ENCODE measurements at places on chromosomes 3 and 15.

GRCh38 chr3:147651107-147651778 lies 242.1 kb downstream of the ZIC1 start:
- DNase-seq: no peak

DNA sequence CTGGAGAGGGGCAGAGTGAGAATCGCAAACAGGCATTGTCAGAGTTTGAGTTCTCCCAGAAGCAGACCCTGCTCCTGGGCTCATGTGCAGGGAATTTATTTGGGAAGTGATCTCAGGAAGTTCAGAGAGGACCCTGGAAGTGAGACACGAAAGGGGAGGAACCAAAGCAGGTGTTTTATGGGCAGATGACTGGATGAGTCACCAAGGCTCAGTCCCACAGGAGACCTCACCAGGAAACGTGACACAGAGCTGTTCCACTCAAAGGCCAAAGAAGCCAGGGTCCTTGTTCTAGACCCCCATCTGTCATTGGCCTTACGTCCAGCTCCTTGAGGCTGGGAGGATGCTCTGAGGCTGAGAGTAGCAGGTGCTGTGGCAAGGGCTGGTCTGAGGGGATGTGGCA lies 43.4 kb upstream of the SEC22A start:
- no peak for DNase-seq

- DNase-seq: no peak
Measured at GRCh38 chr3:188531210-188531609, 377.3 kb downstream of the LPP start.

- DNase-seq: no peak
Measured at GRCh38 chr3:38588371-38588971, 61.0 kb downstream of the SCN5A start.

DNA sequence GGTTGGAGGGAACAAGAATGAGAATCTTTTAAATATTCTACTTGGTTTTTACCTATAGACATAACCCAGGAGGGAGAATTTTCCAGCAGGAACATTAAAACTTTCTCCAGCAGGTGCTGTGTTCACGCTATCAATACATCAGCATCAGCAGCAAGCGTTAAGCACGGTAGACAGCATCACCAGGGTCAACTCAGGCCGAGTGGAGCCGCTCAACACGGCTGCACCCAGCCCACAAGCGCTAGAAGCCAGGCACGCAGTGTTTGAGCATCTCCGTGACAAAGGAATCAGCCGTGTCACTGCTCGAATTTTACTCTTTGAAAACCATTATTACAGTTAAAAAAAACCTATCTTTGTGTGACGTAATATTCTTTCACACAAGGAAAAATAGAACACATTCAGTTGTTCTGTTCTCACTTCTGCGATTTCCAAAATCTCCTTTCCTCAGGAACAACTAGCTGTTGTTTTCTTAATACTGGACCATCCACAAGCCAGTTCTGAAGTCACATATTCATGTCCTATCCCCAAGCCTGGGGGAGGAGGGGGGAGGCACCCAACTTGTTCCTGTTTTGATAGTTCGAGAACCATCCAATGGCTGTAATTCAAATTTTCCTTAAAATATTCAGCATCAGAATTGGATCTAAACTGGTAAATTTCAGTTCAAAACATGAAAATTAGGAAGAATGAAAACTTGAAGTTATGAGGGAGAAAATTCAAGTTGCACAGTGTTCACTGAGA lies 77.9 kb downstream of the ADAMTS17 start:
- DNase-seq: no peak

GRCh38 chr3:55189359-55189801 lies 261.5 kb upstream of the LRTM1 start:
- DNase-seq: no peak

GRCh38 chr3:178680489-178680888 lies 144.3 kb downstream of the KCNMB2 start:
- DNase-seq: no peak

DNA sequence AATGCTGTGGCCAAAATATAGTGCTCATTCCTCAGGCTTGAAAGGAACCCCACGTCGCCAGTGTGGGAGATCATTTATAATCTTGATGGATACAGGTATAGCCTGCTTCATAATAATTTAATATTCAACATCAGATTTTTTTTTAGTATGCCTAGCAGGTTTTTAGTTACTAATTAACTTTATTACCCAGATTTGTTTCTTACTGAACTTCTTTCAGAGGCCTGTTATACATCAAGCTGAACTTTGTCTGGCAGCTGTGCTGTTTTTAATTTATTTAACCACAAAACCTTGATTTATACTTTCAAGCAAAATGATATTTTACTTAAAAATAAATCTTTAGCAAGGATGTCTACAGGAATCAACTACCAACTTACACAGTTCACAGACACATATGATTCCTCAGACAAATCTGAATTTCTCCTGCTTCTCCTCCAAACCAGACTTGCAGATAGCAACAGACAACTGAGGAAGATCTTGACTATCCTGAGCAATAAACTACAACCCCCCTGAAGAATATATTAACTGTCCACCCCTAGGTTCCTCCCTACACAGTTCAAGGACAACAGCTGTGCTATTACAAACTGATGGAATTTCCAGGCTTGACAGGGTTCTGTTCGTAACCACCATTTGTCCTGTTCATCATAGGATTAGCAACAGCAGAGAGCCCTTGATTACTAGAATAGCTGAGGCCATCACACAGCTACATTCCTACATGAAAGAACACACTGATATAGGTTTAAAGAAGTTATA lies 610 bp downstream of the MAP4 start:
- DNase-seq: no peak

GRCh38 chr3:179292450-179292849 lies 30.4 kb upstream of the ZNF639 start:
- DNase-seq: no peak

- DNase-seq: no peak
Measured at GRCh38 chr15:37142371-37142770, 42.0 kb upstream of the MEIS2 start.

GRCh38 chr15:66831801-66832390 lies 129.9 kb downstream of the SMAD6 start:
- no peak for DNase-seq

DNA sequence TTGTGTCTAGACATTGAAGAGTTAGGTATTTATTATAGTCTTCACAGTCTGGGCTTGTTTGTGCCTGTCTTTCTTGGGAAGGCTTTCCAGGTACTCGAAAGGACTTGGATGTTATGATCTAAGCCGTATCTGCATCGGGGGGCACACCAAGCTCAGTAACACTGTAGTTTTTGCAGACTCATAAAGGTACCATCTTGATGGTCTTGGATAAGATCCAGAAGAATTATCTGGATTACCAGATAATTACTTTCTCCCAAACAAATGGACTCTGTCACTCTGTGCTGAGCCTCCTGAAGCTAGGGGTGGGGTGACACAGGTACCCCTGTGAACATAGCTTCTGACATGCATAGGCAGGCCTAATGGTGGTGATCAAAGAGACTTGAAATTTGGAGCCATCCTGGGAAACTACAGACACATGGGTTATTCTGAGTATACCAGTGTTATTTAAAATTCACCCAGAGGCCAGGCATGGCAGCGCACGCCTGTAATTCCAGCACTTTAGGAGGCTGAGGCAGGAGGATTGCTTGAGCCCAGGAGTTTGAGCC lies 238.6 kb upstream of the TPM1 start:
- DNase-seq: no peak

GRCh38 chr15:32668942-32669341 lies 27.4 kb downstream of the SCG5 start:
- DNase-seq: no peak
